EL (cell line): ENCODE measurements at places on chromosomes 6 and 20.
A peak's percentile ranks its signal among the peaks of the same experiment; 100 is the strongest.

- no peak for DNase-seq
Observed at GRCh38 chr20:49698477-49698876, 15.2 kb downstream of the B4GALT5 start.

GRCh38 chr6:158024566-158025297 lies 43.1 kb downstream of the SYNJ2 start:
- no peak for DNase-seq

- DNase-seq = no peak
Observed at GRCh38 chr6:166905505-166906134, 50.7 kb downstream of the RNASET2 start.

DNA sequence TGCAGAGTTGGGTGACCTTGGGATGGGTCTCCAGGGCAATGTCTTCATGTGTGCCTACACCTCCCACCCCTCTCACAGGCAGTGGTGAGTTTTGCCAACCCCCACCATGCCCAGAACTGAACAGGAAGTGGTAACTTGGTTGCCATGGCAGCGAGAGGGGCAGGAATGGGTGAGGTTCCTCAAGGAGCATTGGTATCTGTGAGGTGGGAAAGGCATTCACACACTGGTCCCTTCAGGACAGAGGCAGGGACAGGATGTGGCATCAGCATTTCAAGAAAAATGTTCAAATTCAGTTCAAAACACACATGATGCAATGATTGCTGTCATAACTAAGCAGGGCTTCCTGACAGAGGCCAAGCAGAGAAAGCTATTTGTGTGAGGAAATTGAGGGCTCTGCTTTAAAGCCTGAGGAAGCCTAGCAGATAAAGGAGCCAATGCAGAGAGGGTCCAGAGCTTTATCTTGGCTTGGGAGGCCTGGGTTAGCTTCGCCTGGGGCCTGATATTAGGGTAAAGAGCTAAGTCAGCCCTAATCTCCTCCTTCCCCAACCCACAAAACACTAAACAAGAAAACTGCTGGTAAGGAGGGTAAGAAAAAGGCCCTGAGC lies 551 bp downstream of the TREML2 start:
- peak; percentile 9 for DNase-seq

- DNase-seq = no peak
Observed at GRCh38 chr6:163776196-163776905, 361.8 kb downstream of the QKI start.

- no peak for DNase-seq
Observed at GRCh38 chr6:99137314-99137713, 189.6 kb upstream of the FBXL4 start.

GRCh38 chr20:47598911-47599744 lies 97.4 kb downstream of the NCOA3 start:
- DNase-seq = no peak

GRCh38 chr20:41170386-41171105 lies 33.2 kb downstream of the PLCG1 start:
- no peak for DNase-seq

- DNase-seq = no peak
Observed at GRCh38 chr20:31430568-31431115, 9.8 kb upstream of the DEFB123 start.

- DNase-seq = no peak
Observed at GRCh38 chr6:46265373-46265772, 94.6 kb upstream of the ENPP5 start.

DNA sequence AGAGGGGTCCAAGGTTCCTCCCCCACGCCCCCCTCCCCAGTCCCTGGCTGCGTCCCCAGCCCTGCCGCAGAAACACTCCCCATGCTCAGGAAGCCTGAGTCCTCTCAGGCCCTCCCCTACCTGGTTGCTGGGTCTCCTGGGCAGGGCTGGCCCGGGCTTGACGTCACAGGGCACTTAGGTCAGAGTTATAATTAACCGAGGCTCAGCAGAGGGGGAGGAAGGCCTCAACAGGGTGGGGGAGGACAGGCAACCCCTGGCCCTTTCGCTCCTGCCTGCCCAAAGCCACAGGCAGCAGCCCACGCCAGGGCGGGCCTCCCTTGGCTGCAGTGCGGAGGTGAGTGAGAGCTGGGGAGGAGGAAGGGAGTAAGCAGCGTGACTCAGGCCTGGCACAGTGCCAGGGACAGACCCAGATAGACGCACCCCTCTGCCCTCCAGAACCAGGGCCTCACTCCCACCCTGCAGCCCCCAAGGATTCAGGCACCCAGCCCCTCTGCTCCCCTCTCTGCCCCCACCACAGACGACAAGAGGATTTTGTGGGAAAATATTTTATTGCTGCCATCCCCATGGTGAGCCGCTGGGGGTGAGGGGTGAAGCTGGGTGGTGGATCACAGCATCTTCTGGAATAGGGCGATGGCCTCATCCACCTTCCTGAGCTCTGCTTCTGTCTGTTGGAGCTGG lies at the start of gene VWA7:
VWA7 (minus strand) TSS at position 340 of the 678 bp plus-strand sequence. CDS start 549 bp downstream, outside the sequence.
- peak; percentile 80 for DNase-seq

- no peak for DNase-seq
Observed at GRCh38 chr6:126890055-126890454, 228.4 kb upstream of the RSPO3 start.

DNA sequence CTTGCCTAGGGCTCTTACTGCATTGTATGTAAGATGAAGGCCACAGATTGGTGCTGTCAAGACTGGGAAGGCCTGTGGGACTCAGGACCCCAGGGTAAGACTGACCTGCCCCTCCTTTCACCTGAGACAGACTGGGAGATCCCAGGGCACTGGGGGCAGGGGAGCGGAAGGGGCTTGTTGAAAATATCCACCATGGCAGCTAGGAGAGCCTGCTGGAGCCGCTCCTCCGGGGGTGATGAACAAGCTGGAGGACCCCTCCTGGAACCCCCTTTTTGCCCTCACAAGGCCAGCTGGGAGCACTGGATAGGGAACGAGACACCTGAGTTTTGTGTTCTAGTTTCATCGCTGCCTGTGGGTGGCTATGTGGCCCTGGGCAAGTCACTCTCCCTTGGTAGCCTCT lies 9.2 kb upstream of the SDCBP2 start:
- DNase-seq = no peak

DNA sequence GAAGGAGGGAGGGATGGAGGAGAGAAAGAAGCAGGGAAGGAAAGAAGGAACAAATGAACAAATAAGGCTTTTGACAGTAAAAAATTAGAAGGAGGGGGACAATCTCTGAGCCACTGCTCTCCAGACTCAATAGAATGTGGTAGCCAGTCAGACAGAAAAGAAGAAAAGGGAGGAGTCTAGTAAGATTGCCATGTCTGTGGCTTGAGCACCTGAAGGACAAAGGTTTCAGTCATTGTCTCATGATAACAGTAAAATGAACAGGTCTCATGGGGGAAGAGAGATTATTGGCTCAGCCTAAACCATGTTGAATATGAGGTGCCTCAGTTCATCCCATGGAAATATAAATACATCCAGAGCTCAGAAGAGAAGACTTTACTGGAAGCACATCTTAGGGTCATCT lies 14.0 kb upstream of the LOC128125822 start:
- no peak for DNase-seq

DNA sequence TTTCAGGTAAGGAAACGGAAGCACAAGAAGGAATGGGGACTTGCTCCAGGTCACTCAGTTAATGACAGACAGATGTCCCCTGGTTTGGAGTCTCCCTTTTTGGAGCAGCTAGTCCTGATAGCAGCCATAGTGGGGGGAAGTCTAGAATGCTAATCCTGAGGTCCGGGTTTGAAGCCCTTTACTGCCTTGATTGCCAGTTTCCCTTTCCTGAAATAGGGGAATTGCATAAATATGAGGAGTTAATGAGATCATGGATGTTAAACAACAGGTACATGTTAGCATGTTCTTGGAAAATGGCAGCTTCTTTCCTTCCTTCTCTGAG lies 341 bp upstream of the TTPAL start:
- no peak for DNase-seq

GRCh38 chr6:6711832-6712448 lies 123.4 kb downstream of the LY86 start:
- no peak for DNase-seq

- DNase-seq = no peak
Observed at GRCh38 chr6:43016176-43016942, 2.3 kb downstream of the KLHDC3 start.

DNA sequence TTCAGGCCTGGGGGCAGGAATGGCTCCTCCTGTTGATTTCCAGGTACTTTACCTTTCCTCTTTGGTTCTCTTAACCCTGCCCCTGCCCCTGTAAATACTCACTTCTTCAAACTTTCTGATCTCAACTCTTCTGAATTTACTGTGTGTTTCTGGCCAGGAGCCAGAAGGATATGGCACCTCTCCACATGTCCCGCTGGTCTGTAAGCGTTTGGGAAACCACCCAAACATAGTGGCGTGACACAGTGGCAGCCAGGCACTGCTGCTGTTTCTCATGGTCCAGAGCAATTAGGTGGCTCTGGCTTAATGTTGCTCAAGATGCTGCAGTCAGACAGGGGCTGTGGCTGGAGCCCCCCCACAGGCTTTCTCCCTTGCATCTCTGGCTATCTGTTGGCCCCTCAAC lies 374.5 kb downstream of the RNGTT start:
- no peak for DNase-seq

DNA sequence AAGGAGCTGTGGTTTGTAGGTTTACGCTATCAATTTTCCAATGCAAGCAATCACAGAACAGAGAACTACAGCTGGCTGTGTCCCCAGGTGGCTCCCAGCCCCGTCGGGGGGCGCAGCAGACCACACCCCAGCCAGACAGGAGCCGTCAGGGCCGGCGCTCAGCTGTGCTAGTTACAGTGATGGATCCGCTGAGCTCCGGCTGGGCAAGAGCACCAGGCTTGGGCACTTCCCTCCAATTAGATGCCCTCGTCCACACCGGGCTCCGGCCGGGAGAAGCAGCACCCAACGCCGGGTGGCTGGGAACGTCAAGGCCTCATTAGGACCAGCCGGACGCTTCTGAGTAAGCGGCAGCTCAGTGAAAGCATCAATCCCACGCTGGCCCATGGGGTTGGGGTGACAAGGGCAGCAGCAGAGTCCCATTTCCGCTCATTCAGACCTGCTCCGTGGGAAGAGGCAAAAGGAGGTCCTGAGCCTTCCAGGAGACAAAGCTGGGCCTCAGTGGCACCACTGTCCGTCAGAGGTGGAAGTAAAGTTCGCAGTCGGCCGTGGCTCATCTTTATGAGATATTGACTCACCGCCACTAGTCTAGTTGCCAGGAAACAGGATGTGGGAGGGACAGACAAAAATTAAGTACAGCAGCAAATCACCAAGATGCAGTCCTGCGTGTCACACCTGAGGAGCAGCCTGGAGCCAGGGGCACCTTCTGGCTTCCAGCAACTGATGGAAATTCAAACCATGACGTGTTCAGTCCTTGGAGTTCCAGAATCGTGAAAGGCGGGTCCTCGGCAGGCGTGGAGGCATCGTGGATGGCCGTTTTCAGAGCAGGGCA lies 164.1 kb downstream of the TAF4 start:
- DNase-seq = peak; percentile 11

DNA sequence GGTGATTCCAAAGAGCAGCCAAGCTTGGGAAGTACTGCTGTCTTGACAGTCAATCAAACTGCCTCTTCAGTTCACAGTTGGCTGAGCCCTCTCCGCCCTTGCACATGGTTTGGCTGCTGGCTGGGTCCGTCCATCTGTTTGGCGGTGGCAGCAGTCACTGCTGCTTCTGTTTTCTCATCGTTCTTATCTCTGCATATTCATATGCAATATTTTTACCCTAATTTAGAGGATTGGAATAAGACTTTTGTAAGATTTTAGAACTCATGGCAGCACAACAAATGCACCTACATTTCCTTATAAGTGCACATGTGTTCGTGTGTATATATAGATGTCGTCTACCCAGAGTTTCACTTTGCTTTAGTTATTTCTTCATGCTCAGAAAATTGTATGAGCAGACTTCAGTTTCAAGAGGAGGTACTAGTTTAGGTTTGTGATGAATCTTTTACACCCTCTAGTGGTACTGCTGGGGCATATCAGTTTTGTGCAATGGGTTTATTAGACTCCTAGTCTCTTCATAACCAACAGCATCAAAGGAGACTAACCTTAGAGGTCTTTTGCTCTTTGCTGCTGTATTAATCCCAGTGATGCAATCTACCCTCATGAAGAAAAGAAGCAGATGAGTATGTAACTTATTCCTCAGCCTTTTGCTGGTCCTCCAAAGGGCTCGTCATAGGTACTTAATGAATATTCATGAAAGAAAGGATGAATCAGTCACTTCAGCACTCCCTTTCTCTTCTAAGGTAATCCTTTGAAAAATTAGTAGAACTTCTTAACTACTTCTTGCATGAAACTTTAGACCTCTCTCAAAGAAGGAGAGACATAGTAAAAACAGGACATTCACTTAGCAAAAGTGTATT lies 44.3 kb downstream of the KHDC1L start:
- peak; percentile 75 for DNase-seq

GRCh38 chr6:30914854-30915590 lies 984 bp downstream of the VARS2 start:
- no peak for DNase-seq

- no peak for DNase-seq
Observed at GRCh38 chr6:135132776-135133175, 48.3 kb upstream of the MYB start.

DNA sequence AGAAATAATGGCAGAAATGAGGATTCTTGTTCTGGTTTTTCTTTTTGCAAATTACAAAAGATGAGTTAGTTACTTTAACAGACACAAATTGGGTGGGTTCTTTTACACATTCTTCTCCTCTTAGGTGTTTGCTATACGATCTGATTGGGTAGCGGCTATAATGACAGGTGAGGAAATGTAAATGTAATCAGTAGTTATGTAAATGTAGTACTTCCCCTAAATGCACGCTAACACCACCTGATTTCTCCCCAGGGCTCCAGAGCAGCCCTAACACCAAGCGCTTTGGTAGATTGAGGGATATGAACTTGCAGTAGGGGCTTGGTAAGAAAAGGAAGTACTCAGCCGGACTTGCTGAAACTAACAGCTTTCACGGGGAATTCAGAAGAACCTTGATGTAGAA lies 499.4 kb upstream of the NOX3 start:
- no peak for DNase-seq

DNA sequence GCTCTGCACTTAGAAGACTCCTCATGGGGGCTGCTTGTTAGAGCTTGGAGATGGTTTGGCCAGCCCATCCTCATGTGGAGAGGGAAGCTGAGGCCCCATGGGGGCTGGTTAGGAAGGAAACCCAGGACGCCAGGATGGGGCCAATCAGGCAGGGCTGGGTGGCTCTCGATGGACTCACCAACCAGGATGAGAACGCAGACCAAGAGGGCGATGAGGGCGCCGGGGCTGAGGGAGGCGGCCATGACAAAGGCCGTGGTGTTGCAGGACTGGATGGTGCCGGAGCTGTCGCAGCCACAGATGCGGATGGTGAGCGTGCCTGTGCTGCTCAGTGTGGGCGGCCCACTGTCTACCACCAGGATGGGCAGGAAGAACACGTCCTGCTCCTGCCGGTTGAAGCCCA lies 59.7 kb downstream of the CD40 start:
- no peak for DNase-seq

DNA sequence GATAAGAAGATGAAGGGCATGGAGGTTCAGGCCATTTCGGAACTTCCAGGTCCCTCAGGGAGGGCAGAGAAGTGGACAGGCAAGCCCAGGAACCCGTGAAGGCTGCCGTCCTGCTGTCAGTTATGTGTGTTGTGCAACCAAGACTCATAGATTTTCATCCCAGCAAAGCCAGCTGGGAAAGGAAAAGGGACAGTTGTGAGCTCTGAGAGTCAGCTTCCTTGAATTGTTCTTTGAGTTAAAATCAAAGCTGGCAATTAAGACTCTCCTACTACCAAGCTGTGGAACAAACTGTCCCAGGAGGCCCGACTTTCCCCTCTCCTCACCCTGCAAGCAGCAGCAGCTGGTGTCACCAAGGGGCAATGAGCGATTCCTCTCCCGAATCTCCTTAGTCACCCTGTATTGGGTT lies 46.3 kb upstream of the IYD start:
- DNase-seq = no peak

GRCh38 chr6:34957231-34957783 lies 68.3 kb downstream of the ANKS1A start:
- DNase-seq = no peak

- no peak for DNase-seq
Observed at GRCh38 chr6:138309695-138310094, 68.0 kb upstream of the SMIM28 start.
